Endothelial cell (in vitro differentiated cells): ENCODE measurements at places on chromosomes 7 and 10.

DNA sequence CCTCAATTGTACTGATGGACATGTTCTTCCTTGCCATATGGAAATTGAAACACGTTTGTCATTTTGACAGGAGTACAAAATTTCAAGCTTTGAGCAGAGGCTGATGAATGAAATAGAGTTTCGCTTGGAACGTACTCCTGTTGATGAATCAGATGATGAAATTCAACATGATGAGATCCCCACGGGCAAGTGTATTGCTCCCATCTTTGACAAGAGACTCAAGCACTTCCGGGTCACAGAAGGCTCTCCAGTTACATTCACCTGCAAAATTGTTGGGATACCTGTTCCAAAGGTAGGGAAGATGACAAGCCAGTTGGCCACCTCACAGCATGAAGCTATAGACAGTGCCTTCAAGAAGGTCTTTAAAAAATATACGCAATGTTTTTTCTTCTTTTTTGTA lies 43.1 kb downstream of the ATOH7 start:
- no peak for DNase-seq

DNA sequence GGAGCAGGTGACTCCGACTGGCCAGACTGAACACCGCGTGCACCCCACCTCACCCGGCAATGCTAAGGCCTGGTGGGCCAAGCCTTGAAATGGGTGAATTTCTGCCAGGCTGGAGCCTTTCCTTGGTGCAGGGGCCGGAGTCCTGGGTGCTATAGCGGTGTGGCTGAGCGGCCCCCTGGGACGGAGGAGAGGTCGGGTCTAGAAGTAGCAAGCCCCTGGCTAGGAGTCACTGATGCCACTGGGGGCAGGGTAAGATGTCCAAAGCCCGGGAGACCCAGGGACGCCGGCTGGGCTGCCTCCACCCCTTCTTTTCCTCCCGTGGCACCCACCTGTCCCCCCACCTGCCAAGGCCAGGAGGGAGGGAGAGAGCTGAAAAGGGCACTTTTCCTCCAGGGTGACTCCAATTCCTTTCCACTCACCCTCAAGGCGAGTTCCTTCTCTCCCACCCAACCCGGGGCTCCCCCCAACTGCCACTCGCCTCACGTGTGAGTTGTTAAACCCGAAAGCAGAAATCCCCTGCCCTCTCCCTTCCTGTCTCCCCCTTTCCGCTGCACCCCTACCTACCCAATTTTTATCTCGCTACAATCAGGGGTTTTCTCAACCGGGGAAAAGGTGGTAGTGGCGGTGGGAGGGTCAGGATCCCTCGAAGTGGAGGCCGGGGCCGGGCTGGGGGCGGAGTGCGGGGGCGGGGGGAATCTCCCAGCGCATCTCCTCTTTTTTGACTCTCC lies 6.0 kb upstream of the GATA3 start:
- DNase-seq, result no peak

- DNase-seq, result no peak
Measured at GRCh38 chr7:148793590-148793989, 90.5 kb downstream of the EZH2 start.

DNA sequence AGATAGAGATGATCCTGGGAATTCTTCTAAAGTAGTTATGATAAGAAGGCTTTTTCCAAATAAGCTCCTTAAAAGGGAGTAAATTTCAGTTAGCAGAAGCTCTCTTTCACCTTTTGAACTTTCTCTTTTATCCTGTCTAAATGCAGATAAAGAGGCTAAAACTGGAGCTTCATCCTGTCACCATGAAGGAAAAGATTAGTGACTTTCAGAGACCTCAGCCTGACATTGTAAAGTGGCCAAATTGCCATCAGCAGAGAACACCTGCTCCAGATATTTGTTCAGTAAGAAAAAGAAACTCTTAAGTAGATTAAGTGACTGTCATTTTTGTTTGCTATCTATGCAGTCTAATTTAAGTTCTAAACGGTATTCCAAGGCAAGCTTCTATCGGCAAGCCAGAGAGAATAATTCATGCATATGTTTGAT lies 18.3 kb downstream of the VWDE start:
- DNase-seq, result no peak

DNA sequence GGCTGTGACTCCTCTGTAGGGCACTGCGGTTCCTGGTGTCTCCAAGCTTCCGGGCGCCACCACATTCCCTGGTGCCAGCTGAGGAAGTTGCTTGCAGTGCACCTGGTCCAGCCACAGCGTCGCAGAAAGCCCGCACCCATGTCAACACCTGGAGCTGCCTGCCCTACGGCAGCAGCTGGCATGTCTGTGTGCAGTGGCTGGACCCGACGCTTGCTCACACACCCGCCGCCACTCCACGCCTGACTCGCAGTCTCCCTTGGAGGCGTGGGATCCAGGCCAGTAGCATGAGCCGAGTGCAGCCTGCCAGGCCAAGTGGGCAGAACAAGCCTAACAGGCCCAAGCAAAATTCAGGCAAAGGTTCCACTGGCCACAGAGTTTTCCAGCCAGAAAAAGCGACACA lies 118.1 kb upstream of the PHF14 start:
- DNase-seq, result no peak

DNA sequence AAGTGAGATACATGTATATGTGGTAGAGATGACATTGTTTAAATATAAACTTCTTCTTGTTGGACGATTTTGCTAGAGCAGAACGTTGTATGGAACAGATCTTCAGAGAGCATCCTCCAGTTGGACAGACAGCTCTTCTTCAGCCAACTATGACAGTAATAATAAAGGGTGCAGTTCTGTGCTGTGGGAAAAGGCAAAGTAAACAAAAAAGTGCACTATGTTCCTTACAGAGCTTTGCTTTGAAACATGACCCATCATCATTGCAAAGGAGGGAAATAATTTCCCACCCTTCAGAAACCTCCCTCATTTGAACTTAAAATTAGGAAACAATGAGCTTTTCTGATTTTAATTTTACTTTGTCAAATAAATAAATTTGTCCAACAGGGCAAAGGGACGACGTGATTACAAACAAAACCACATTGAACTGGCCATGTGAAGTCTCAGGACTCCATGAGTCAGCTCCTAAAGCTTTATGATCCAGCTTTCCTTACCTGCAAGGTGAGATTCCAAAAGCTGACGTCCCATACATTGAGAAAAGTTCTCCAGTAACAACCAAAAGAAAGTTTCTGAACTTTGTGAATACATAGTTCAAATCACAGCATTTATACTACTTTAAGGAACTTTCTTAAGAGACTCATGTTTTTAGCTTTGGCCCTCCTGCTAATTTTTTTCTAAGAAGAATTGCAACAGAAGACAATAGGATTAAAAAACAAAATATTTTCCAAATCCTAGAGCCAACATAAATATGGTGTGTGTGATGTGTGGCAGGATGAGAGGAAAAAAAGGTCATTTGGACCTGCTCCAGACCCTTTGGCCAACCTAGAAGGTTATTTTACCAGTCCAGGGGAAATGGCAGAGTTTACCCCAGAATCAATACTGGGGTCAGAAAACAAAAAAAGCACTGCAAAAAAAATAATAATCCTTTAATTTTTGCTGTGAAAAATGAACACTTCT lies 565.4 kb upstream of the NRP1 start:
- no peak for DNase-seq

DNA sequence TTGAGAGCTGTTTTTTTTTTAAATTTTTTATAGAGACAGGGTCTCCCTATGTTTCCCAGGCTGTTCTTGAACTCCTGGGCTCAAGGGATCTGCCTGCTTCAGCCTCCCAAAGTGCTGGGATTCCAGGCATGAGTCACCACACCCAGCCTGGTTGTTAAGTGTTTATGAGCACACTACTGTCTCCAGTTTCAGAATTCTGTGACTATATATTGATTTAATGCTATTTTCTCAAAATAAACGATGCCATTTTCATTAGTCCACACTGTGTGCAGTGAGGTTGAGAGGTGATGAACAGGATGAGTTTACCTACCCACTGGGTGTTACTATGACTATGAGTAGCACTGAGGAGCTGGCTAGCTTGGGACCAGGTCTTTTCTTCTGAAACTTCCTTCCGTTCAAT lies 110.9 kb upstream of the FAM180A start:
- no peak for DNase-seq

GRCh38 chr7:112298543-112299100 lies 92.1 kb downstream of the ZNF277 start:
- no peak for DNase-seq

- no peak for DNase-seq
Measured at GRCh38 chr7:135792866-135793265, 44.3 kb upstream of the FAM180A start.

GRCh38 chr10:49207113-49207512 lies 18.9 kb upstream of the TMEM273 start:
- DNase-seq, result no peak

GRCh38 chr10:12179606-12180170 lies 16.0 kb downstream of the NUDT5 start:
- no peak for DNase-seq

DNA sequence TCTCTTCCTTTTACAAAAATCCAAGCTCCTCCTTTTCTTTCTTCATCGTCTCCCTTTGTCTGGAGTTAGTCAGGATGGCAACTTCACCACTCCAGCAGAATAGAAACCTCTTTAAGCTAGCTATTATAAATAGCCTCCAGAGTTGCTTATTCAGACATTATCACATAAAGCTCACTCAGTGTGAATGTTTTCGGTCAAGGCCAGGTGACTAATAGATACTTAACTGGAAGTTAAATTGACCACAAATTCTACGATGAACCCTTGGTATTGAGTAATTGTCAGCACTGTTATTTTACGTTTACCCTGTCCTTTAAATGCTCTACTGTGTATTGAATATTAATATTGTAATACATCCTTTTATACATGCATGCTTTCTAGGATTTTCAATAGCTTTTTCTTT lies 340.4 kb downstream of the OTUD1 start:
- no peak for DNase-seq

DNA sequence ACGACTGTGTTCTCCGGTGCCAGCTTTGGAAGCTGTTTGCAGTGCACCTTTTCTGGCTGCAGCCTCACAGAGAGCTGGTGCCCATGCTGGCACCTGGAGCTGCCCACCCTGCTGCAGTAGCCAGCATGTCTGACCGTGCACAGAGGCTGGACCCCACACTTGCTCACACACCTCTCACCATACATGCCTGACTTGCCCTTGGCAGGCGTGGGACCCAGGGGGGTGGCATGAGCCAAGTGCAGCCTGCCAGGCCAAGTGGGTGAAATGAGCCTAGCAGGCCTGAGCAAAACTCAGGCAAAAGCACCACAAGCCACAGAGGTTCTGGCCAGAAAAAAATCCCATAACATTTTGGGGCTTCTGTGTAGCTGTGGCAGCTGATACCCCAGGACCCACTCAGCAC lies 258.8 kb downstream of the XPNPEP1 start:
- DNase-seq, result no peak

DNA sequence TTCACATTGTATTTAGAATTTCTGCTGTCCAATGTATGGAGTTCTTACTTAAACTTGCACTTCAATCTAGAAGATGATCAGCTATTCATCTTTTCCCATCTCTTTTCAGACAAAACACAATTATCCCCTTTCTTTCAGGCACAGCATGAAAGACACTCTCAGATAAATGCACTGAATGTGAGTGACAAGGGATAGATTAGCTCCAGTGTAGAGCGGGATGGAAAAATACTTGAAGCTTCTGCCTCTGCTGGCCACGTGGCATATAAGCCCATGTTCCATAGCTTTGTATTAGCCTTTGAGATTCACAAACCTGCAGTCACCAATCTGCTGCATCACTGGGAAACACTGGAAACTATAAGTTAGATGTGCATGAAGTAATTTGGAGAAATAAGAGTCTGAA lies 162.2 kb upstream of the FAM3C start:
- no peak for DNase-seq

GRCh38 chr7:70470746-70471145 lies 661.2 kb upstream of the GALNT17 start:
- DNase-seq, result no peak

GRCh38 chr7:138030679-138031351 lies 28.9 kb upstream of the CREB3L2 start:
- no peak for DNase-seq

- no peak for DNase-seq
Measured at GRCh38 chr7:20220293-20220761, 3.1 kb upstream of the MACC1 start.

GRCh38 chr7:22075561-22075960 lies 129.9 kb upstream of the CDCA7L start:
- no peak for DNase-seq

- DNase-seq, result no peak
Measured at GRCh38 chr7:99126921-99127553, 16.9 kb downstream of the SMURF1 start.

- no peak for DNase-seq
Measured at GRCh38 chr10:76977046-76977445, 660.6 kb downstream of the KCNMA1 start.

DNA sequence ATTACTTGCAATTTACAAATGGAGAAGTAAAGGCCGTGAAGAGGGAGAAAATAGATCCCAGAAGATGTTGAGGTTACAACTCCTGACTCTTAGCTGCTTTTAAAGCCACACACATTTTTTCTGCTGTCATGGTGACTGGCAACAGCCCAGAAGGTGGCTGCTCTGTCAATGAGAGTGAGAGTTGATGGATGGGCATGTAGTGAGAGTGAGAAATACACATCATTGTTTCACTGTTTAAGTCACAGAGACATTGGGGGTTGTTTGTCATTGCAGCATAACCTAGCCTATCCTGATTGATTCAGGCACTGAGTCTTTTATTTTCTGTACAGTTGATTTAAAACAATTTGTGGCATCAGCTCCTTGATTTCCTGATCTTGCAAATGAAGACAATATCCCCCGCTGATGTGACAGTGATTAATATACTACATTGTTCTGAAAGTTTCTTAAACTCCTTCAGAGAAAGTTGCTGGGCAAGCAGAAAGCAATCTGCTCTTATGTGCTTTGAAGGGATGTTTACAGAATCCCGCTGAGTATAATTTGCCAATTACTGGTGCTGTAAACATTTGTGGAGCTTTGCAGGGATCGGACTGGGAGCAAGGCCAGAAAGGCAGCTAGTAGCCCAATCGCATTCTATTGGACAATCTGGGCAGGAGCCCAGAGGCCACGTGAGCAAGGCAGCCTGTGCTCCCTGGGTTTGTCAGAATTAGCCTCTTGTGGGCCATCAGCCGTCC lies 229.6 kb downstream of the PRPF18 start:
- DNase-seq, result no peak

GRCh38 chr10:119304541-119304940 lies 97.2 kb downstream of the GRK5 start:
- no peak for DNase-seq

- DNase-seq, result no peak
Measured at GRCh38 chr7:123366626-123367025, 166.9 kb upstream of the SLC13A1 start.

DNA sequence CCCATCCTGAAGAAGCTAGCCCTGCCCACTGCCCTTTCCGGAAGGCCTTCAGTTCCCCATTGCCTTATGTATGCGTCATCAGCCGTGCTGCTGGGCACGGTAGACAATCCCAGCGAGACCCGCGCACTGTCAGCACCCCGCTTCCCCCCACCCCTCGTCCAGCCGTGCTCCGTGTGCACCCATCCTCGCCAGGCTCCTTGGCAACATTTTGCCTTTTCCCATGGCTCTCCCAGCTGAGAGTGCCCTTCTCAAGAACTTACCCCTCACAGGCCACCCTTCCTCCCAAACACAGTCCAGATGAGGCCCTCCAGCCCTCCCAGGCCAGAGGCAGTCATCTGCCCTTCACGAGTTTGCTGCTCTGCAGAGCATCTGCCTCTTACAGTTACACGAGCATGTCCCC lies 633.8 kb upstream of the FOXK1 start:
- no peak for DNase-seq
